T-helper 17 cell (primary cell): ENCODE measurements at places on chromosomes 1 and 21.

DNA sequence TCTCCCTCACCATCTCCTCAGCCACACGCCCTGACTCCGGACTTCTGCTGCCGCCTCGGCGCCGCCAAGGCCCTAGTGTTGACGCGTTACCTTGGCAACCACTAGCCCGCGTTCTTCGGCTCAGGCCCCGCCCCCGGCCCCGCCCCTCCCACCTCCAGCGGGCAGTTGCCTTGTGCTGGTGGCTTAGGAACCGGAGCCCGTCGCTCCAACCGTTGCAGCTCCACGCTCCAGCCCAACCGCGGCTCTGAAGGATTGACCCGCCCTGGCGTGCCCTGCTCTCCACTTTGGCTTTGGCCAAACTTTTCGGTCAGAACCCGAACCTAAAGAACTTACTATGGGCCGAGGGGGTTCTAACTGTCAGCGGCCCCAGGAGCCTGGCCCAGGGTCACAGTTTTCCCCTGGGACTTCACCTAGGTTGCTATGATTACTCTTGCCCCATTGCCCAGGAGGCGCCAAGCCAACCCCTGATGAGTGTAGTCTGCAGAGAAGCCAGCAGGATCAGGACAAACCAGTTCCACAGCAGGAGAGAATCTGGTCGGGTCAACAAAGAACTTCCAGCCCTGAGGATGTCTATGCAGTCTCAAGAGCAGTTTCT, at the start of gene CFAP45:
TSS of gene CFAP45 (minus strand) at position 80 of the 595 bp plus-strand sequence. CDS start at position 13, 67 bp downstream.
- H3K36me3 ChIP-seq: no peaks in the 10 kb centered on the region
- no peak within 1 kb of the TSS for H3K4me3 ChIP-seq
- no peak for DNase-seq
- H3K27ac ChIP-seq: peak within 1 kb of the TSS; percentile 65

- no peaks in the 10 kb centered on the region for H3K36me3 ChIP-seq
- H3K4me1 ChIP-seq: peaks cover 33% of the 10 kb centered on the region
- DNase-seq: no peak
- H3K27me3 ChIP-seq: no peaks in the 10 kb centered on the region
- H3K4me3 ChIP-seq: peak overlapping the region; percentile 42
- peak overlapping the region; percentile 51 for H3K27ac ChIP-seq
Measured at GRCh38 chr1:85278853-85279314, 2.5 kb upstream of the BCL10 start.

DNA sequence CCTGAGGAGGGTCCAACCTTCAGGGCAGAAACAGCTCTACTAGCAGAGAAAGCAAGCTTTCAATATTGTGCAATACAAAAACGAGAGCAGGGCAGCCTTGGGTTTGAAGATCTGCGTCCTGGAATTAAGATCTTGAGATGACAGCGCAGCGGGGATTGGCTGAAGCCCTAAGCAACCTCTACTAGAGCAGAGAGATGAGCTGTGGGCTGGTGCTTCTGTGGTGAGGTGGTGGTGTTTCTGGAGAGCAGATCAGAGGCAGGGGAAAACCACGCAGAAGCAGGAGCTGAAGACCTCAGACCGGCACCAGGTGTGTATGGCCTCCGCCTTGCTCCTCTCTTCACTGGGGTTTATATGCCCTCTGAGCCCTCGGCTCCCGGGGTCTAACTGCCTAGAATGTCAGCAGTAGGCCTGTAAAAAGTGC, 12.5 kb downstream of the TRAF3IP3 start:
- peaks cover 37% of the 10 kb centered on the region for H3K4me1 ChIP-seq
- no peaks in the 10 kb centered on the region for H3K27me3 ChIP-seq
- H3K4me3 ChIP-seq: no peak overlapping the region
- H3K27ac ChIP-seq: no peak overlapping the region

DNA sequence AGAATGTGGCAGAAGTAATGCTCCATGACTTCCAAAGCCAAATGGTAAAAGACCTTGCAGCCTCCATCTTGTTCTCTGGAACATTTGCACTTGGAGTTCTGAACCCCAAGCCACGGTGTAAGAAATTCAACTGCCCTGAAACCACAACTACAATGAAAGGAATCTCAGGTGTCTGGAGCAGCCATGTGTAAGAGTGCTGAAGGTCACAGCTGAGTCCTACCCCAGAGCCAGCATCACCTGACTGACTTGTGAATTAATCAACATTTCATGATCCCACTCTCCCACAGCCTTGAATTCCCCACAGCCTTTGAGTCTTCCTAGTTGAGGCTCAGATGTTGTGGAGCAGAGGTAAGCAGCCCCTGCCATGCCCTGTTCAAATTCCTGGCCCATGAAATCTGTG, 192.8 kb upstream of the CAMK1G start:
- H3K27me3 ChIP-seq: peaks cover 37% of the 10 kb centered on the region
- peaks cover 2% of the 10 kb centered on the region for H3K36me3 ChIP-seq
- no peak for DNase-seq
- no peaks in the 10 kb centered on the region for H3K4me1 ChIP-seq
- H3K27ac ChIP-seq: no peak overlapping the region

DNA sequence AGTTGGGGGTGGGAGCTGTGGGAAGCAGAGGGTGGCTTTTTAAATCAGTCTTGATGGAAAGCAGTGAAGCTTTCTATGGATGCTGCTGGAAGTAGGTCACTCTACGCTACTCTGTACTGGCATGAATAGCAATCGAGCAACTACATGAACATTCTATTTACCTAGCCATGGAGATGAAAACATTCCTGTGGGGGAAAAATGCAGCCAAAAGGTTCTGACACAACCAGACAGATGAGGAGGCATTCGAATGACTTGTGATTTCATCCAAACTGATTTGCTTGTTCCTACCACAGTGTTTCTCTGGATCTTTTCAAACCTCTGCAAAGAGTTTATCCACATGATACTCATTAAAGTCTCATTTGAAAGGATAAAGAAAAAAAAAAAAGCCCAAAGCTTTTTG, 95.0 kb downstream of the ASTN1 start:
- no peak overlapping the region for H3K27ac ChIP-seq

DNA sequence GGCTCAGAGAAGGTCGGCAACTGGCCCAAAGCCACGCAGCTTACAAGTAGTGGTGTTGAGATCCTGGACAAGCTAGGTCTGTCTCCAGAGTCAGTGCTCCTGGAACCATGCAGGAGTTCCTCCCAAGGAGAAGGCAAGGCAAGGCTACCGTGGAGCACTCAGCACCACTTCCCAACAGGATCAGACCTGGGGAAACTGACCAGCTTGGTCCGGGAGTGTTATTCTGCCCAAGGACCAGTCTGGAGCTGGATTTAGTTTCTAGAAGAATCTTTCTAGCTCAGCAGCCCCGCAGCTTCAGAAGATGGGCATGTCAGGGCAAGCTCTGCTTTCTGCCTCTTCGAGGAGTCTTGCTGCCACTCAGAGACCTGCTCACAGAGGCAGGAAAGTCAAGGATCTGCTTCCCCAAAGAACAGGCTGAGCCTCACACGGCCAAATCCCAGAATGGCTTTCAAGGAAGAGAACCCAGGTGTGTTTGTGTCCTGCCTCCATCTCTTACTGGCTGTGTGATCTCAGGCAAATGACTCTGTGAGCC, 302.8 kb downstream of the MATN1 start:
- H3K4me1 ChIP-seq: no peaks in the 10 kb centered on the region
- no peak overlapping the region for H3K27ac ChIP-seq
- H3K36me3 ChIP-seq: peaks cover under 1% of the 10 kb centered on the region

DNA sequence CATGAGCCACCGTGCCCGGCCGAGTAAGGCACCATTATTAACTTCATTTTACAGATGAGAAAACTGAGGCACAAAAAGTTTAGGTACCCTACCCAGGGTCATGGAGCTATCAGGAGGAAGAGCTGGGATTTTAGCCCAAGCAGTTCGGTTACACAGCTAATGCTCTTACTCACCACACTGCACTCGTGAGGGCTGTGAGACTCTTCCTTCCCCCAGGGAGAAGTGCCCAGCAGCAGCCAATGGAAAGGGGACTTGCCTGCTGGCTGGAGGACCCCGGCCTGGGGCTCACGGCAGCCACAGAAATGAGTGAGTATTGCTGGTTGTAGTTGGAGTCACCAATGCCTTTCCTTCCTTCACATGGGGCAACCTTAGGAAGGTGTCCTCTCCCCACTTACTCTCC, 5.2 kb upstream of the CSF1 start:
- peaks cover 42% of the 10 kb centered on the region for H3K4me1 ChIP-seq
- DNase-seq: no peak
- no peak overlapping the region for H3K4me3 ChIP-seq
- H3K27ac ChIP-seq: peak overlapping the region; percentile 95
- no peaks in the 10 kb centered on the region for H3K36me3 ChIP-seq
- H3K27me3 ChIP-seq: no peaks in the 10 kb centered on the region

GRCh38 chr1:194705123-194705854, 1518.9 kb upstream of the B3GALT2 start:
- peaks cover 3% of the 10 kb centered on the region for H3K4me1 ChIP-seq
- no peak overlapping the region for H3K4me3 ChIP-seq
- H3K27me3 ChIP-seq: no peaks in the 10 kb centered on the region
- no peak overlapping the region for H3K27ac ChIP-seq
- DNase-seq: no peak

GRCh38 chr1:222370913-222371675, 176.8 kb downstream of the HHIPL2 start:
- no peaks in the 10 kb centered on the region for H3K36me3 ChIP-seq
- H3K27me3 ChIP-seq: no peaks in the 10 kb centered on the region
- H3K27ac ChIP-seq: no peak overlapping the region

- H3K4me1 ChIP-seq: no peaks in the 10 kb centered on the region
- peaks cover 2% of the 10 kb centered on the region for H3K36me3 ChIP-seq
- H3K27ac ChIP-seq: no peak overlapping the region
- DNase-seq: no peak
Measured at GRCh38 chr1:55472784-55473183, 257.6 kb upstream of the USP24 start.

DNA sequence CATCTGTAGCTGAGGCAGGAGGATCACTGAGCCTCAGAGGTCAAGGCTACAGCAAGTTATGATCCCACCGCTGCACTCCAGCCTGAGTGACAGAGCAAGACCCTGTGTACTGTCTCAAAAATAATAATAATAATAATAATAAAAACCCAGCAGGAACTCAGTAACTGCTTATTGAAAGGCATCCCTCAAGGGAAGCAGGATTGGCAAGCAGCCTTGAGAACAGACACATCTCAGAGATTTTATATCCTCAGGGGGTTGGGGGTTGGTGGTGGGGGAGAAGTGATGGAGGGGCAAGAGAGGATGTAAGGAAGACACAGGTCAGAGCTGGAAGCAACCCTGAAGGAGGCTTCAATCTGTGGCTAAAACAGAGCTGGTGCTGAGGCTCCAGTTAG, 29.6 kb downstream of the GNB1 start:
- H3K27me3 ChIP-seq: no peaks in the 10 kb centered on the region
- no peak for DNase-seq
- peak overlapping the region; percentile 91 for H3K27ac ChIP-seq
- H3K4me1 ChIP-seq: peaks cover 48% of the 10 kb centered on the region

GRCh38 chr1:118012515-118013124, 83.1 kb downstream of the WDR3 start:
- H3K4me3 ChIP-seq: no peak overlapping the region
- no peaks in the 10 kb centered on the region for H3K4me1 ChIP-seq
- no peak overlapping the region for H3K27ac ChIP-seq
- no peak for DNase-seq
- H3K27me3 ChIP-seq: peaks cover 43% of the 10 kb centered on the region
